ENCODE measurements at places on chromosomes 7 and 10.

- DNase-seq: no peak
These were observed 39.7 kb downstream of the ODAD2 start for GRCh38 chr10:27959093-27959715.

DNA sequence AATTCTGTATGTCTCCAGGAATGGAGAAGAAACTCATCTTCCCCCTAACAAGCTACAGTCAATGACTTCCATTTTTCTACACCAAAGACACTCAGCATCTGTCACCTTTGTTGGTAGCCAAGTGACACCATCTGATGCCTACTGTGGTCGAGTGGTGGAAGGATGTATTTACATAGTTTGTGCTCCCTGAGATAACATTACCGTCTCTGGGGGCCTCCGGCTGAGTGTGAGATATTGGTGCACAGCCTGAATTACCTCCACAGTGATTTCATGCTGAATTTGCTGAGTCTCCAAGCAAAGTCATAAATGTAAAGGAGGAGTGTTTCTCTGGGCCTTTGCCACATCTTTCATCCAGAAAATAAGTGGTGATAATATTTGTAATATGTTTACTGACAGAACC is 114.0 kb downstream of the GRID1 start:
- no peak for DNase-seq

GRCh38 chr10:86182595-86182994 is 184.0 kb downstream of the GRID1 start:
- DNase-seq: no peak

GRCh38 chr7:143485094-143485493 is 7.4 kb downstream of the TAS2R41 start:
- DNase-seq: no peak

DNA sequence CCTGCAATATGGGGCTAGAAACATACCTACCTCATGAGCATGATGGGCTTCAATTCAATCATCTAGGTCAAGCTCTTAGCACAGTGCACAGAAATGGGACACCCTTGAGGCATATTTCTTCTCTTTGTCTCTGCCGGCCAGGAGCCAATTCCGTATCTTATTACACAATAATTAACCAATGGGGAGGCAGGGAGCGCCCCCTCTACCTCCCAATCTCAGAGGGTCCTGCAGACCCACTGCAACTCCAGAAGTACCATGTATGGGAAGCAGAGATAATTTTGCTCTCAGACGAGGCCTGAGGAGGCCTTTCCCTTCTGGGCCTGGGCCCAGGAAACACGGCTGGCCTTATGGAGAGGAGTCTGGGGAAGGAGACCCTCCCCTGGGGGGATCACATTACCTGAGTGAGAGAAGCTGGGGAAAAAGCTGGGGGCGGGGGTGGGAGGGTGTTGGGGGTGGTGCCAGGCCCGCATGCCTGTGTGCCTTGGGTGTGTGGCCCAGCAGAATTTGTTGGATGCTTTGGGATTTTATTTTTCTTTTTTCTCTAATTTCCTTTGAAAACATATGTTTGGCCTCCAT is 155.5 kb downstream of the UBE2H start:
- no peak for DNase-seq

All from left ventricle myocardium superior (tissue), 1 donor.